ENCODE measurements at places on chromosomes 1 and 21.

DNA sequence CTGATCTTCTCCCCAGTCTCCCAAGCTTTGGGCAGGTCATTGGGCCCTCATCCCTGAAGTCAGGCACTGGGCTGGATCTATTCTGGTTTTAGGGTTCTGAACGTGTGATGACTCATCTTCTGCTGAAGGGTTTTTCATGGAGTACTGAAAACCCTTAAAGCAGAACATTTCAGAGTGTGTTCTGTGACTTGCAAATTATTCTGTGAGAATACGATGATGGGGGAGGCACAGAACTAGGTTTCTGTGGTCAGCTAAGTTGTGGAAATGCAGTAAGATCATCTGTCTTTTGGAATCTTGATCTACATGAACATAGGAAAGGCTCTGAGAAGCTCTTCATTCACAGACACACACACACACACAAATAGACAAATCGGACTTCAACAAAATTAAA lies 46.2 kb downstream of the NAV1 start:
- no peak for DNase-seq

GRCh38 chr1:31753707-31754349 lies 10.3 kb downstream of the ADGRB2 start:
- no peak for DNase-seq

GRCh38 chr1:205191622-205192021 lies 19.9 kb downstream of the DSTYK start:
- DNase-seq: no peak

DNA sequence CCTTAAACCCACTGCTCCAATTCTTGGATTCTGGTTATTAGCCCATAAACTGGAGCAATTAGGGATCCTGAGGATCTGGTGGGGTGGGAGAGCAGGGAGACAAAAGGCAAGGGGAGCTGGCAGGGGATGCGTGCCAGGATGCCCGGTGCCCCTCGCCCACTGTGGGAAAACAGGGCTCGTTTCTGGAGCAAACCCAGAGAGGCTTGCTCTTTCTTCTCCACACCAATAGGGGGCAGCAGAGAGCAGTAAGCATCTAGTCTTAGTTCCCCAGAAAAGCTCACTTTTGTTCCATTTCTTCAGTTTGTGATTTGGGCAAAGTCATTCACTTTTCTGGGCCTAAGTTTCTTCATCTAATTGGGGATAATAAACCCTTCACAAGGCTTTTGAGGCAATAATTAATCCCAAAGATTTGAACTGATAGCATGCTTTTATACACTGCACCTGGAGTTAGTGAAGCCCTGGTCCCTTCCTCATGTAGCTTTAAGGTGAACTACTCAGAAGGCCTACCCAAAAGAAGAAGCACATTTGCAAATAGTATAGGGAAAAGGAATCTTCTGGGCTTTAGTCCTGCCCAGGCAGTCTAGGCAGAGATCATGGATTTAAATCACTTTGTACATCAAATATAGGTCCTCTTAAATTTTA lies 160.6 kb upstream of the USP24 start:
- DNase-seq: no peak

DNA sequence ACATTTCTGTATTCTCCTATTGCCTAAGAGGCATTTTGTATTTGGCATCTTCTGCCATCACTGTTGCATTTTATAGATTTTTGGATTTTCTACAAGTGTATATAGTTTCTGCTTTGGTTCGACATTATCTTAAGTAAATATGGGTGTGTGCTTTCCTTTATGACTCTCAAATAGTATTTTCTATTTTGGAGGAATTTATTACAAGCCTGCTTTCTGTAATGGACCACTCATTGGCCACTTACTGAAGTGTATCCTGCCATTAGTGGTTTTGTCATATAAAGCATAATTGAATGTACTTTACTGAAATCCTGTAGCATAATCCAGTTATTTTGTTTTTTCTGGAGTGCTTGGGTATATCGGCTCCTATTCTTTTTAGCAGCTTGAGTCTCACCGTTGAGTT lies 184.3 kb downstream of the PATJ start:
- no peak for DNase-seq

DNA sequence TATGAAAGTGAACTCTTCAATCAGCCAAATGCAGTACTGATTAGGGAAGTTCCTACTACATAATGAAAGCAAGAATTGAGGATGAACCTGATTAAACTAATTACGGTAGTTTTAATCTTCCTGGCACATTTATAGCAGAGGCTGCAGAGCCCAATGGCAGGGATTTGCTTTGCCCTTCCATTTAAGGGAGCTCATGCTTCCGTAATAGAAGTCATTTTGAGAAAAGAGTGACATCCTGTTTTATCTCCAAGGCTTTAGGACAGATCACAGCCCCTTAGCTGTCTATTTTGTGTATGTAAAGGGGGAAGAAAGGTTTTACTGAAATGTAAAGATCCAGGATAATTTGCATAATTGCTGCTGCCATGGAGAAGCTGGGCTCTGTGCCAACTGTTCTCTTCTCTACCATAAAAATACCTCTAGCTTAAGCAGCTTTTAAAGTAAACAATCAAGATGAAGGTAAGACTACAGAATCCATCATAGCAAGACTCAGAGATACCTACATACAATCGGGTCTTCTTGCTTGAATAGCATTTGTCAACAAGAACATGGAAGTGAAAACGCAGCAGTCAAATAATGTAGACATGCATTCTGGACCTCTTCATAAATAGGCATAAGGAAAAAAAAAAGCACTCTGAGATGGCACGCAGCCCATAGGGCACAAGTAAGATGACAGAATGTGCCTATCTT lies 62.5 kb downstream of the ASH1L start:
- DNase-seq: no peak

GRCh38 chr1:79398501-79398900 lies 392.0 kb upstream of the ADGRL4 start:
- DNase-seq: no peak

Data from cortex of kidney (tissue), 1 donor.